ENCODE measurements at places on chromosomes 12 and 14.

- no peak for DNase-seq
These were observed 2.2 kb downstream of the RCOR1 start for GRCh38 chr14:102594514-102595175.

DNA sequence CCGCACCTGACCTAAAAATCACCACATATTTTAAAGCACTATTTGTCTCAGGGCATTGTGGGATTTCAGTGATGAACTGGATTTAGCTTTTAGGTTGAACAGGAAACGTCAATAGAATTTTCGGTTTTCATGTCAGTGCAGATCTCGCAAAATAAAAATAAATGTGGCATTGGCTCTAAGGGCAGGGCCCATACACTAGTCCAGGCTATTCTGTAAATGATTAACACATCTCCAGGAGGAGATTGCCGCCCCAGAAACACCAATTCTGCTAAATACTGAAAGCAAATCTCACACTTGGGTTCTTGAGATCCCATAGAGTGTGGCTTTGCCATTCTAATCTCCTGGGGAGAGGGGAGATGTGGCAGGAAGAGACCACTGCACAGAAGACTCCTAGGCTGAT lies 1494.0 kb upstream of the TMEM132C start:
- no peak for DNase-seq

- no peak for DNase-seq
These were observed 21.1 kb downstream of the ST8SIA1 start for GRCh38 chr12:22313286-22313962.

DNA sequence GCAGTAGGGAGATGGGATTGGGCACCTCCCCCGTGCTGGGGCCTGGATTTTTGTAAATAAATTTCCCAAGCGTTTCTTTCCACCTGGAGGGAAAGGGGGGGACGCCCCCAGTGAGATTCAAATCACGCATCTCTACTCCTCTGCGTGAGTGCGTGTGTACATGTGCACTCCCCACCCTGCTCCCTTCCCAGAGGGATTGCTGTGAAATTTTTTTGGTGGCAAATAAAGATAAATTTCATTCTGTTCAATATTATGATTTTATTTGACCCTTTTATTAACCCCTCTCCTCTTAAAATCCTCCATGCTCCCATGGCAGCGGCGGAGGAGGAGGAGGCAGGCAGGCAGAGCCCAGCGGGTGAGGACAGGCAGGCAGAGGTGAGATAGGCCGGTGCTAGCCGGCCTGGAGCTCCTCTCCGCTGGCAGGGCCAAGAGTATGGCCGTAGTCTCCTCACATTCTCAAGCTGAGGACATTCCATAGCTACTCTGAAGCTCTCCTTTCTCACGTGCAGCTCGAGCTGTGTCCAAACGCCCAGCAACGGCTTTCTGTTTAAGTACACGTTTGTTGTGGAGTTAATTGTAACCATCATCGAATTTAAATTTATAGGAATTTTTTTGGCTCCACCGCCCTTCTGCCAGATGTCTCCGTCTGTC lies 1.5 kb upstream of the HOTAIR start:
- no peak for DNase-seq

DNA sequence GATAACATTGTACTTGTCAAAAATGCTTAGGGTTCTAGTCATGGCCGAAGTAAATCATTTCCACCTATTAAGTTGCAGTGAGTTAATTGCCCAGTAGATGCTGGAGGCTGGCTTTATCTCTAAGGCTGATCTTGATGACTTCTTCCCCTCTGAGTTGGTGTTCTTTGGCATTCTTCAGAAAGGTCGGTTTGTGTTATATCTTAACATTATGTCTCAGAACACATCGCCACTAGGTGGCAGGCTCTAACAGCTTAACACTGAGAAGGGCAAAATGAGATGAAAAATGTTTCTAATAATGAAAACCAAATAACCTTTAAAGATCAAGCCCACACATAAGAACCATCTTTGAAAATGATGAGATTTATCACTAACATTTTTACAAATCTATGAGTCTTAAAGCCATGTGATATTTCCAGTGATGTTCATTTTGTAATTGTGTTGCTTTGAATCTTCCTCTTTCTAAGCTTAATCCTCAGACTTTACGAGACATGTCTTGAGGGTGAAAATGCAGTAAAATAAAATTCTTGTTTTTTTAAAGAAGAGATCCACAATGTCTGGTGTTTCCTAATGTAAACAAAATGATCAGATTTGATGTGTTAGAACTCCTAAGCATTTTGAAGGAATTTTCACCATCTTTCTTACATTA lies 28.6 kb downstream of the SUDS3 start:
- DNase-seq: no peak

GRCh38 chr12:52182898-52183543 lies 8.8 kb downstream of the KRT80 start:
- DNase-seq: no peak

GRCh38 chr14:102923925-102924486 lies 1.5 kb downstream of the AMN start:
- no peak for DNase-seq

DNA sequence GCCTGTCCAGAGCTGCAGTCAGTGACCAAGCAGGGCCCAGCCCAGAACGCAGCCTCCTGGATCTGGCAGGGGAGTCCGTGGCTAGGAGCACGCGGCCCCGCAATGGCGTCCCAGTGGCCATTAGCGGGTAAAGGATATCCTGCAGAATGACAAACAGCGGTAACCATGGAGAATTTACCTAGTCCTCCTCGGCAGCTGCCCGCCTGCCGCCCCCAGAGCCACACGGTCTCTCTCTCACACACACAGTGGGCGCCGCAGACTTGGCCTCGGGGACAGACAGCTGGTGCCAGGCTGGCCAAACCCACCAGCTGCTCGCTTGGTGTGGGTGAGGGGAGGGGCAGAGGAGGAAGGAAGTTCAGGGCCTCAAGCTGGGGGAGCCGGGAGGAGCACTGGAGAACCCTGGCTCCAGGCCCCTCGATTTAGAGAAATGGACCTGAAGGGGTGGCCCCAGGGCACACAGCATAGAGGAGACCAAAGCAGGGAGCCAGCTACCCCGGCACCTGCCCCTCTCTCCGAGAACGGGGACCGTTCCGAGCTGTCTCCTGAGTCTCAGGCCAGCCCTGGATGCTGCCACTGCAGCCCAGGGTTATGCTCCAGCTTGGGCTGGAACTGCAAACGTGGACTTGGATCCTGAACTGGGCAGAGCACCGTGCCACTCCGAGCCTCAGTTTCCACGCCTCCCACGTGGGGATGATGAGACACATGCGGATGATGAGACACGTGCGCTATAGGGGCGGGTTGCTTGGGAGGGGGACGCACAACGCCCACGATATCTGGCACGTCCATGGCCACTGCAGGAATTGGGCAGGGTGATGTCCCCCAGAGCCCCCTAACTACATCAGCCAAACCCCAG lies 3.4 kb downstream of the CDK2AP1 start:
- no peak for DNase-seq

GRCh38 chr12:115474539-115475353 lies 790.8 kb upstream of the TBX3 start:
- no peak for DNase-seq

GRCh38 chr12:124475295-124476010 lies 92.0 kb downstream of the NCOR2 start:
- DNase-seq: no peak

GRCh38 chr14:56159066-56159465 lies 40.9 kb downstream of the PELI2 start:
- DNase-seq: no peak

DNA sequence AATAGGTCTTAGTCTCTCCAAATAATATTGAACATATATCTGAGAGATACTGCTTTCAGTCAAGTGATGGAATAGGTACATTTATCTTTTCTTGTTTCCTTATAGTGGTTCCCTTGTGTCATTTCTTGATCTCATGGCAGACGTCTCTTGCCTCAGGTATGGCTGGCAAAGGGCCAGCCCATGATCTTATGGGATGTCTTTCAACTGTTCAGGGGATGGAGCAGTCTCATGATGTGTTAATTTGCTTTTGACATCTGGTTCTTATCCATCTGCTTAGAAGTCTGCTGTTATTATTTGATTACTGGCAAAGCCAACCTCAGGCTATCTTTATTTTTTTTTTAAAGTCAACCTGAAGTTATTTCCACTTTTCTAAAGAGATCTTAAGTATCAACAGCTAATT lies 262.9 kb downstream of the TMEM117 start:
- no peak for DNase-seq

GRCh38 chr12:19910681-19911080 lies 457.7 kb upstream of the PDE3A start:
- no peak for DNase-seq

DNA sequence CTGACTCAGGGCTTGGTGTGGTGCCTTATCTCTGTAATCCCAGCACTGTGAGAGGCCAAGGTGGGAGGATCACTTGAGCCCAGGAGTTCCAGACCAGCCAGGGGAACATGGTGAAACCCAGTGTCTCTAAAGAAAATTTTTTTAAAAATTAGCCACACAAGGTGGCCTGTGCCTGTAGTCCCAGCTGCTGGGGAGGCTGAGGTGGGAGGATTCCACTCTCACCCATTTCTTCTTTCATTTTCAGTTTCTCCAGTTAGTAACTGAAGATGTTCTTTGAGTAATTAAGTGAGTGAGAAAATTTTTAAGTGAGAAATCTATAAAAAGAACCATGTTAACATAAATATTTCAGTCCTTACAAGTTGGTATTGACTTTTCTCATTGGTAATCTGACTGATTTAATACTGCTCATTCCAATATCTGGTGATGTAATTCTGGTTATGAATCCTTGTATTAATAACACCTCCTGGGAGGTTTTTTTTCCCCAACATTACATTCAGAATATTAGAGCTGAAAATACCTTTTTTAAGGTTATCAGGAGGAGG lies 6.1 kb downstream of the METTL3 start:
- DNase-seq: no peak

DNA sequence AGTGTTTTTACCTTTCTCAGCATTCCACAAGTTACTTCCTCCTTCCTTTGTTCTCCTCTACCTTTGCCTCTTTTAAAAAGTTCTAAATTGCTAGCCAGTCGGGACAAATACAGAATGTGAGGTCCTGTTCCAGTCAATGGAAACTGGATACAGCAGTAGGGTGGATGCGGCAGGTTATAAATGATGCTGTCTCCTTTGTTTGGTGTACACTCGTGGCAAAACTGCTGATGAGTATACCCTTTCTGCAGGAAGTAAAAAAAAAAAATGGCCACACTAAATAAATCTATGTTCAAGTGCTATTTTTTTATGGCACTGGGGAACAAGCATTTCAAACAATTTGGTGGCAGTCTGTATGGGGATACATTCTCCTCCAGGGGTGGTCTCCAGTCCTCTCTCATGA lies 27.5 kb downstream of the KLRK1 start:
- DNase-seq: no peak

DNA sequence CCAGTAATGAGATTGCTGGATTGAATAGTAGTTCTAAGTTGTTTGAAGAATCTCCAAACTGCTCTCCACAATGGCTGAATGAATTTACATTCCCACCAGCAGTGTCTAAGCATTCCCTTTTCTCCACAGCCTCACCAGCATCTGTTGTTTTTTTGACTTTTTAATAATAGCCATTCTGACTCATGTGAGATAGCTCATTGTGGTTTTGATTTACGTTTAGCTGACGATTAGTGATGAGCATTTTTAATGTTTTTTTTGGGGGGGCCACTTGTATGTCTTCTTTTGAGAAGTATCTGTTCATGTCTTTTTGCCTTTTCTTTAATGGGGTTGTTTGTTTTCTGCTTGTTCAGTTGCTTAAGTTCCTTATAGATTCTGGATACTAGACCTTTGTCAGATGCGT lies 8.1 kb upstream of the SLC15A5 start:
- DNase-seq: no peak

DNA sequence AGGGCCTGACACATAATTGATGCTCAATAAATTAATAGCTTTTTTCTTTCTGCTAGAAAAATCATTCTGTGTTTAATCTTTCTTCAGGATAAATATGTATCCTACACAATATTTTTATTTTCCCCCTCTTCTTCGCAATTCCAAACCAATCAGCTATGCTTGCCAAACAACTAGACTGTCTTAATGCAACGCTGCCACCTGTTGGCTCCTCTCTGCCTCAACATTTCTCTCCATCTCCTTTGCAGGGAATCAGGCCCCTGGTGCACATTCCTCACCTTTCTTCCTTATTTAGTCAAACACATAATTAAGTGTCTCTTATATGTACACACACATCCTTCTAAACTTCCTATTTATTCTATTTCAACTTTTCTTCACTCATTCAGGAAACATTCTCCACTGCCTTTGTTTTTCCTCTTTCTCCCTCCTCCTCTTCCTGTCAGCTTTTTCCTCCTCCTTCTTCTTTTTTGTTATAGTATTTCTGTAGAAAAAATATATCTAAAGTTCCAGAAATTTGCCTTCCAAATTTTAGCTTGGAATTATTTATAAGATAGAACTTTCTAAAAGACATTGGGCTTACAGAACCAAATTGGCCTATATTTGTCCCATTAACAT lies 406.0 kb downstream of the PRKD1 start:
- DNase-seq: no peak

- no peak for DNase-seq
These were observed 20.4 kb downstream of the CCDC88C start for GRCh38 chr14:91396959-91397815.

GRCh38 chr12:57899010-57899662 lies 42.2 kb upstream of the ATP23 start:
- no peak for DNase-seq

GRCh38 chr14:80946797-80947196 lies 5.3 kb upstream of the CEP128 start:
- DNase-seq: no peak

DNA sequence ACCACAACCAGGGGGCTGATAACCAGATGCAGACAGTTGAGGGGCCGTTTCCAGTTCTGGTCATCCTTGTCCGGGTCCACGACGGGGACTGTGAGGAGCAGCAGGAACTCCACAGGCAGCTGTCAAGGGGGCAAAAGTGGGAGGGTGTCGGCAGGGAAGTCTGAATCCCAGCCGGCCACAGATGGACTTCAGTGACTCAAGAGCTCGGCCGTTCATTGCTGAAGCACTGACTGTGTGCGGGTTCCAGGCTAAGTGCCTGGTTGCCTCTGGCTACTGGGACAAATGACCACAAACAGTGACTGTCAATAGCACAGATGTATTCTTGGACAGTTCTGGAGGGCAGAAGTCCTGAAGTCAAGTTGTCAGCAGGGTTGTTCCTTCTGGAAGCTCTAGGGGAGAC lies 19.6 kb downstream of the SLC8B1 start:
- no peak for DNase-seq

GRCh38 chr12:116426391-116427136 lies 132.6 kb upstream of the MAP1LC3B2 start:
- DNase-seq: no peak

DNA sequence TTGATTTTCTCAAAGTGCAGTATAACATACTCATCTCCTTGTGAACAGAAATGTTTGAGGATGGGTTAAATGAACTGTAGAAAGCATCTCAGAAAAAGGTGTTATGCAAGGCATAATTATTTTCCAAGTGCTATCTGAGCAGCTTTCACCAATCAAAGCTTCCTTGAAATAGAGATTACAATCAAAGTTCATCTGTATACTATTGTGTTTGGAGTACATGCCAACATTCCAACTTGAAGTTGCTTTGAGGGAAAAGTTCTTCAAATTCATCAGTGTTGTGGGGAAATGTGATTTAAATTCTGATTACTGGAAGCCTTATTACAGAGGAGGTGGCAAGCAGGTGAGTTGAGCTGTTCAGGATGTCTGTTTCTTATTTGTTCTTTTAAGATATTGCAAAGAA lies 68.2 kb downstream of the TMTC2 start:
- DNase-seq: no peak

GRCh38 chr12:68580911-68581310 lies 29.8 kb upstream of the RAP1B start:
- no peak for DNase-seq
